Sigmoid colon (tissue), 7 donors: ENCODE measurements at places on chromosomes 6 and 20.

- H3K27me3 ChIP-seq = no peaks in the 10 kb centered on the region
- H3K36me3 ChIP-seq = peaks cover 22% of the 10 kb centered on the region
- no peak overlapping the region for H3K27ac ChIP-seq
- H3K4me3 ChIP-seq = no peak overlapping the region
- no peaks in the 10 kb centered on the region for H3K4me1 ChIP-seq
- no peak for DNase-seq
These were observed 32.5 kb downstream of the KDM1B start for GRCh38 chr6:18187701-18188100.

GRCh38 chr6:3699231-3699630 is 52.3 kb downstream of the PXDC1 start:
- no peak for DNase-seq
- H3K27me3 ChIP-seq = no peaks in the 10 kb centered on the region
- no peaks in the 10 kb centered on the region for H3K4me1 ChIP-seq
- H3K36me3 ChIP-seq = no peaks in the 10 kb centered on the region
- H3K27ac ChIP-seq = no peak overlapping the region
- no peak overlapping the region for H3K4me3 ChIP-seq

DNA sequence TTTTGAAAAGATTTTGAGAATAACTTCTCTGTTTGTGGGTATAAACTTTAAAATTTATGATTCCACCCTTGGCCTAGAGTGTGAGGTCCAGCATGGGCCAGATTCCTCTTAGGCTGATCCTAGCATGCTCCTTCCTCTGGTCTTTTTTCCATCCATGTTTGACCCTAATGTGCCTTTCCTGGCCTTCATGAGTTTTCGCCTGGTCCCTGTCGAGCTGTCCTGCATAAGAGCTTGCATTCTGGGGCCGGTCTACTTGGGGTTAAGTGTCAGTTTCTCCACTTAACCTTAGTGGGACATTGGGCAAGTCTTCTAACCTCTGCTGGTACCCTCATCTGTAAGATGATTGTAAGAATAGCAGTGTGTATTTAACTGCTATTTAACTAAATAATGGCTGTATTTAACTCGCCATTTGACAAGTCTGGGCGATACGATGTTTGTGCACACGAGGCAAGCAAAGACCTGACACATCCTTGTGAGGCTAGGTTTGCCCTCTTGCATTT is 40.7 kb upstream of the TAGAP start:
- no peak overlapping the region for H3K27ac ChIP-seq
- no peaks in the 10 kb centered on the region for H3K27me3 ChIP-seq
- no peaks in the 10 kb centered on the region for H3K4me1 ChIP-seq
- DNase-seq = no peak
- H3K36me3 ChIP-seq = no peaks in the 10 kb centered on the region

GRCh38 chr20:8438748-8439147 is 306.7 kb downstream of the PLCB1 start:
- H3K4me3 ChIP-seq = no peak overlapping the region
- H3K4me1 ChIP-seq = no peaks in the 10 kb centered on the region
- H3K27ac ChIP-seq = peak overlapping the region; percentile 32
- no peaks in the 10 kb centered on the region for H3K27me3 ChIP-seq

DNA sequence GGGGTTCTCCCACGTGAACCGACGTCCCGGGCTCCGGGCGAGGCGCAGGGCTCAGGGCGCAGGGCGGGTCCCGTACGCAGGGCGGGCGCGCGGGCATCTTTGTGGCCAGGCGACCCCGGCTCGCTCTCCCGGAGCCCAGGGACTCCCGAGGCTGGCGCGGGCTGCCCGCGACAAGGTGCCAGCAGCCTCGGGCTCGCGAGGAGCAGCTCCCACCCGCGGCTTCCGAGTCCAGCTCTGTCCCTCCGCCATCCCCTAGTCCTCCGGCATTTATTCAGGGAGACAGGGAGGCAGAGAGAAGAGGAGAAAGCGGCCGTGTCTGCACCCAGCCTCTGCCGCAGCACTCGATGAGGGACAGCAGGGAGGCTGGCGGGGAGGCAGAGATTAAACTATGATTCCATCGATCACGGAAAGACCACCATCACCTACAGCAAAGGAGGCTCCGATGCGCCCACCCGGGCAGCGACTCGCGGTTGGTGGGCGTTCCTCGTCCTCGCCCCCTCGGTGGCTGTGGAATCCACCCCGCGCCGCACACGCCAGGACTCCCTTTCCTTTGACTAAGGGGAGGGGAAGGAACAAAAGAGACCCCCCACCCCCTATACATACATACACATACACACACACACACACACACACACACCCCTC is 1.1 kb downstream of the RGS17 start:
- peaks cover 19% of the 10 kb centered on the region for H3K4me1 ChIP-seq
- peak overlapping the region; percentile 38 for H3K4me3 ChIP-seq
- no peak overlapping the region for H3K27ac ChIP-seq
- DNase-seq = no peak
- H3K36me3 ChIP-seq = no peaks in the 10 kb centered on the region

GRCh38 chr20:47701612-47702011 is 83.7 kb downstream of the SULF2 start:
- no peaks in the 10 kb centered on the region for H3K4me1 ChIP-seq
- H3K4me3 ChIP-seq = no peak overlapping the region
- H3K27me3 ChIP-seq = no peaks in the 10 kb centered on the region
- no peak for DNase-seq

- H3K36me3 ChIP-seq = peaks cover 20% of the 10 kb centered on the region
- peaks cover 27% of the 10 kb centered on the region for H3K4me1 ChIP-seq
- H3K4me3 ChIP-seq = no peak overlapping the region
- no peaks in the 10 kb centered on the region for H3K27me3 ChIP-seq
- DNase-seq = no peak
These were observed 2.7 kb downstream of the SRXN1 start for GRCh38 chr20:650281-650680.
